Caki2 (cell line): ENCODE measurements at places on chromosomes 1 and 21. TPM values are rescaled to one million over a fixed set of nuclear protein-coding genes. Genes with fewer than 3 reads are reported as not detected.

- no peak for DNase-seq
Measured at GRCh38 chr1:44645476-44646244, 28.6 kb downstream of the TMEM53 start.

- peak; percentile 52 for DNase-seq
Measured at GRCh38 chr1:159879977-159880376, 17.5 kb upstream of the VSIG8 start.

Gene SPRR3
- total RNA-seq: not detected in 2 replicates

Gene CELA2A
- total RNA-seq: not detected in 2 replicates

DNA sequence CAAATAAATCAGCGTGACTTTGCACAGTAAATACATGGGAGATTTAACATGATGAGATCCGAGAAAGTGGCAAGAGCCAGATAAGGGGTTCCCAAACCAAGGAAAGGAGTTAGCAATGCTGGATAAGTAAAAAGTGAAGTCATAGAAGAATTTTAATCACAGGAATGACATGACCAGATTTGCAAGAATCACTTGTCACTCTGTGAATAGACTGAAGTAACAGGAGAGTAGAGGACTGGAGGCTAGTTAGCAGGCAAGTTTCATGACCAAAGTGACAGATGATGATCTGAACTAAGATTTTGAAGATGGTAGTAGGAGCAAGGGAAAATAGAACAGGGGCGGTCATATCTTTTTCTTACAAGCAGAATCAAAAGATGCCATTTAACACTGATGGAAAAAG, 8.4 kb downstream of the CFH start:
- no peak for DNase-seq

Gene H3-3A
- 164 and 191 TPM in 2 replicates for total RNA-seq
